ENCODE measurements at places on chromosomes 13 and 19.

DNA sequence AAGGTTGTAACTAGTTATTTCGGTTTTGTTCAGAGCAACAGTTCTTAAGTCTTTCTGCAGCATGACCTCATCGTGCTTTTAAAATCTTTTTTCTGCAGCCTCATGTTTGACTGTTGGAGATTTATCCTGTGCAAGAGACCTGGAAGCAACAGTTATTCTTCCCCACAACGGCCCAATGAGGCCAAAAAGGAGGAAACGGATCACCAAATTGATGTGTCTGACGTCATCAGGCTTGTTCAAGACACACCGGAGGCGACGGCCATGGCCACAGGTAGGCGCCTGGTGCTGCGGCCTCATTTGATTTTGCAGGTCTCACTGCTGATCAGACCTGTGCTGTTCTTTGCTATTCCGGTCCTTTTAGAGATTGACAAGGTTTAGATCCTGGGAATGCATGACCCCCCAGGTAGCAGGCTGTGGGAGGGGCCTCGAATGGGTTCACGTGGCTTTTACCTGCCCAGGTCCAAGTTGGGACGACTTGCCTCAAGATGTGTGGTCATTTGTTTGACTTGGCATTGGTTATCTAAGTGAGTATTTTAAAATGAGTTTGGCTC lies 66.8 kb upstream of the MCF2L start:
- no peak for DNase-seq

GRCh38 chr19:47309038-47309437 lies 623 bp upstream of the C5AR1 start:
- DNase-seq: no peak

- DNase-seq: no peak
These were observed 496 bp downstream of the ZNF574 start for GRCh38 chr19:42076380-42076944.

DNA sequence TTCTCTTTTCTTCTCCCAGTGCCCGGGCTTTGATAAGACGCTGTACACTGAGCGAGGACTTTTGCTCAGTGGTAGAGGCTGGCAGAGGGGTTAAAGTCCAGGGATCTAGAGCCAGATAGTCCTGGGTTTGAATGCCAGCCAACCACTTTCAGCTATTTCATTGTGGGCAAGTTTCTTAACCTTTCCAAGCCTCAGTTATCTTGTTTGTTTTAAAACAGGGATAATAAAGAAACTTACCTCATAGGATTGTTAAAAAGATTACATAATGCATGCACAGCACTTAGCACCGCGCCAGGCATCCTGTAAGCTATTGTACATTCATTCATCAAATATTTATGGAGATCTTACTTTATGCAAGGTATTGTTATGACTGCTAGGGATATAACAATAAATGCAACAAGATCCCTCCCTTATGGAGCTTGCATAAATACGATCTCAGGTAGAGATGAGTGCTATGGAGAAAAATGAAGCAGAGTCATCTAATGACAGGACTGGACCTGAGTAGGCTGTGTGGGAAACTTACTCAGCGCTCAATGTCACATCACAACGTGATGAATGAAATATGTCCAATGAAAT lies 70.8 kb downstream of the LNX2 start:
- DNase-seq: no peak

DNA sequence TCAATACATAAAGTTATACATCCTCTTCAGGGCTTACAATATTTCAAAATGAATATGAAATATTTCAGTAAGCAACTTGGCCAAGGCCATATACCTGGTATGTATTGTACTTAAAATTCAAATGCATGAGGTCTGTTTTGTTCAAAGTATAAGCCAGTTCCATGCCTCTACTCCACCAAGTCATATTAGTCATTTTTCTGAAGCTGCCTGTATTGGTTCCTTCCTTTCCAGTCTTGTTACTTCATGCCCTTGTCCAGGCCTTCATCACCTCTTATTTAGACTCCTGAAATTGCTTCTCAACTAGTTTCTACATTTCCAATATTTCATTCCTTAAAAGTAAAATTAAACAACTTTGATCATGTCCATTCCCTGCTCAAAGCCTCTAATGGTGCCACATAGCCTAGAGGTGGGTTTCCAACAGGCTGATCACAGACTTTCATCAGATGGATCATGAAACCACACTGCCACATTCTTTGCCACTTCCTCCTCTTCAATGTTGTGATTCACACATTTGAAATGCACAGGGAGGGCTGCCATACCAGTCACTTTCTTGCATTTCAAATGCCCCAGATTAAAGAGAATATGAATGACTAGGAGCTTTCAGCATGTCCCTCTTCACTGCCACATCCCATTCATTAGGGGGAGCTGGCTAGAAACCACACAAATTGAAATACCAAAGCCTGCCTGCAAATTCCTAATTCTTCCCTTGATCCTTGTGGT lies 424.1 kb upstream of the DACH1 start:
- no peak for DNase-seq

GRCh38 chr19:19543640-19544039 lies 5.6 kb downstream of the CILP2 start:
- no peak for DNase-seq

DNA sequence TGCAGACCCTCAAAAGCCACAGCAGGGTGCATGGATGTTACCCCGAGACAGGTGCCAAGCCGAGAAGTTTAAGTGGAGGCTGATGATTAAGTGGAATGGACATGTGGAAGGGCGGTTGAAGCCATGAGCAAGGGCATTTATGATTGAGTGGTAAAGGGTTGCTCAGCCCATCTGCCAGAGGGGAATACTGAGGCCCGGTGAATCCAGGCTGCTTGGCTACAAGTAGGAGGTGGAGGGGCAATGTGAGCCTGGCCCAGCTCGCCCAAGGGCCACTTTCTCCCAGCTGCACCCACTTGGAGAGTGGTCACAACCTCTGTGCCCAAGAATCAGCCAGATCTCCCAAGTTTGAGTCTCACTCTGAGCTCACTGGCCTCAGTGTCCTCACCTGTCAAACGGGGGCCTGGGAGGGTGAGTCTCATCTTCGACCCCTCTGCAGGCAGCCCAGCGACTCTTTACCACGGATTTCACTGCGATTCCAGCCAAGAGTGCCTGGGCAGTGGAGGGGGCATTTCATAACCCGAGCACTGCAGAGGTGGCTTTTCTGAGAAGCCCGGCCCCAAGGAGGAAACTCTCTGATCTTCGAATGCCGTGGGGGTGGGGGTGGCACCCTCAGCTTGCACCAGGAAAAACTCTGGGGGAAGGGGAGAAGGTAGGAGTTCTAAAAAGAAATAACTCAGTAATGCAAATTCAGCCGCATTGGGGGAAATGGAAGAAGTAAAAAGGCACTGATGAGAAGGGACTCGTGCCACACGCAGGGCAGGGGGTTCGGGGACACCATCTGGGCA lies 62.9 kb upstream of the KLF2 start:
- no peak for DNase-seq

DNA sequence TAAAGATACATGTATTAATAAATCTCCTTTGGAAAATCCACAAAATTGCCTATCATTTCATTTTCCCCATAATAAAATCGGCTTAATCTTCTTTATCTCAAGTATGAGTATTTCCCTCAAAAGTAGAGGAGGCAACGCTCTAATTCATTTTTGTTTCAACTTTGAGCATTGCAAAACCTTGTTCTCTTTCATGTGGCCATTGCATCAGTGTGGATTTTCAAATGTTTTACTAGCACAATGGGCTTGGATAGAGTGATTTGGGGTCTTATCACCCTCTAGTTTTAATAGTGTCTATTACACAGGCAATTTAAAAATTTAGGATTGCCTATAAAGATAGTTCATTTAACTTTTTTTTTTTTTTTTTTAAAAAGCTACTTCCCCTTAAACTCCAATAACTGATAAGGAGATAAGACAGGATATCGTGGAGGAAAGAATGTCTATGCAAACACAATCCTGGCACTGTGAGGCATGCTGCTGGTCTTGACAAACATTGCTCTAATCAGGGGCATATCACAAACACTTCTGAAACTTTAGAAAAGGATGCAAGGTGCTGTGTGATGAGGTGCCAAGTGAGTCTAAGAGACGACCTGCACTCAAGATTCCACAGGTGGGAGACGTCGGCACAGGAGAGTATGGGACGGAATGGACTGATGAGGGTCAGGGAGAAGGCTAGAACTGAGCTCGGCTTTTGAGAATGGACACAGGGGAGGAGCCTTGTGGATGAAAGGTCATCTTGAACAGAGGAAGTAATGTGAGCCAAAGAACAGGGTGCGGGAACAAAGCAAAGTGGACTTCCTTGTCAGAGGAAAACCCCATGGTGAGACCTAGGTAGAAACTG lies 199.7 kb downstream of the IRS2 start:
- DNase-seq: no peak

- DNase-seq: no peak
These were observed 40.6 kb upstream of the KLF12 start for GRCh38 chr13:74174810-74175209.

- DNase-seq: no peak
These were observed 10.0 kb downstream of the CAMSAP3 start for GRCh38 chr19:7605490-7606222.

- DNase-seq: no peak
These were observed 1.3 kb downstream of the GNA15 start for GRCh38 chr19:3137119-3137518.

GRCh38 chr19:6070207-6070681 lies 40.1 kb downstream of the RFX2 start:
- DNase-seq: no peak

- DNase-seq: no peak
These were observed 29.5 kb upstream of the ANKRD10 start for GRCh38 chr13:110944121-110944967.

DNA sequence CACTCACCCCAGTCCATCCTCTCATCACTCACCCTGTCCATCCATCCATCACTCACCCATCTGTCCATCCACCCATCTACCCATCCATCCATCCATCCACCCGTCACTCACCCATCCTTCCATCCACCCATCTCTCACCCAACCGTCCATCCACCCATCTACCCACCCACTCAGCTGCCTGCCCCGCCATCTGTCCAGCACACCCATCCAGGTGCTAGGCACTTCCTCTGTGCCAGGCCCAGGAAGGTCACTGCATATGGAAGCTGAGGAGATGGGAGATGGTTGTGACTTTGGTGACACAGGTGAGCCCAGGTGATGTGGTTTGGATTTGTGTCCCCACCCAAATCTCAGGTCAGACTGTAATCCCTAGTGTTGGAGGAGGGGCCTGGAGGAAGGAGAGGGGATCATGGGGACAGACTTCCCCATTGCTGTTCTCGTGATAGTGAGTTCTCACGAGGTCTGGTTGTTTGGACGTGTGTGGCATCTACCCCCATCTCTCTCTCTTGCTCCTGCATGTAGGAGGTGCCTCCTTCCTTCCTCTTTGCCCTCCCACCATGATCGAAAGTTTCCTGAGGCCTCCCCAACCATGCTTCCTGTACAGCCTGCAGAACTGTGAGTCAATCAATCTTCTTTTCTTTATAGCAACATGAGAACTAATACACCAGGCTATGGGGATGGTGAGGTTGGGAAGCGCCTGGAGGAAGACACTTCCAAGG lies 15.9 kb upstream of the C13orf46 start:
- no peak for DNase-seq

DNA sequence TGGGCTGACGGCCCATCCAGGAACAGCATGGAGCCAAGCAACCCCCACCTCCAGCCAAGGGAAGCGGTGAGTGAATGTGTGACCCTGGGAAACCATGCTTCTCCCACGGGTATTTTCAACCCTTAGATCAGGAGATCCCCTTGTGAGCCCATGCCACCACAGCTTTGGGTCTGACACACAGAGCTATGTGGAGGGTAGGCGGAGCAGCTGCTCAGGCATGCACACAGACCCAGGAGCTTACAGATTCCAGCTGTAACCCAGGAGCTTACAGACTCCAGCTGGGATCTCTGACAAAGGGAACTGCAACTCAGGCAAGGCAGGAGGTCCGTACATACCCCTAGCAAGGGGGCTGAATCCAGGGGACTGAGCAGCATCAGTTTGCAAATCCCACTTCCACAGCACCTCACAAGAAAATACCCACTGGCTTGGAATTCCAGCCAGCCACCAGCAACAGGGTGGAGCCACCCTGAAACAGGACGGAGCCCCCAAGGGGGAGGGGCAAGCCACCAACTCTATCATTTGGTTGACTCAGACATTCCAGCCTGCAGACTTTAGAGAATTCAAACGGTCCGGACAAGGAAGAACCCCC lies 40.8 kb upstream of the RFXAP start:
- no peak for DNase-seq

DNA sequence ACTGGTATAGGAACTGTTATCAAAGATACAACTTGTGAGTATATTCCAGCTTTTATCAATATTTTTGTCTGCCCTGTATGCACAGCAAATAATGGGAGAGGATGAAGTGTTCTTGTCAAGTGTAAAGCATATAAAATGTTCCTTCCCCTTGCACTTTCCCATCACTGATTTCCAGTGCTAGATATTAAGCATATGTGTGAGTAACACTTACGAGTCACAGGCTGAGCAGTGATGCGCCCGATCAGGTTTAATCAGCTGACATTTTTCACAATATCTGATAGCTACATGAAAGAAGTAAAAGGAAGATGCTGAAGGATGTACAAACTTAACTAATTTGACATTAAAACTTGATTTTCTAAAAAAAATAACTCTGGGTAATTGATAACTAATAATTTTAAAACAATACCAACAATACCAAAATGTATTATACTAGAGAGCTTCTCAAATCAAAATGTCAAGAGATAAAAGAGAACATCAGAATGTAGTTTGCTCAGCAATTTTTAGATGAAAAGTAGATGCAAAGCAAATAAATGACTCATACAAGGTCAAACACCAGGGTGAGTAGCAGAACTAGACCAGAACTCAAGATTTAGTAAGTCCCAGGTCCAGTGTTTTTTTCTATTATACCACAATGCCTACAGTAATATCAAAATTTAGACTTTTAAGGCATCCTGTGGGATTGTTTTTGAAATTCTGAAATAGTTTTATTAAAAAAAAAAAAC lies 56.4 kb downstream of the ZDHHC20 start:
- no peak for DNase-seq

- DNase-seq: no peak
These were observed 2772.2 kb downstream of the PCDH9 start for GRCh38 chr13:64457976-64458375.

- DNase-seq: no peak
These were observed 161.4 kb downstream of the EFNB2 start for GRCh38 chr13:106373989-106374572.

DNA sequence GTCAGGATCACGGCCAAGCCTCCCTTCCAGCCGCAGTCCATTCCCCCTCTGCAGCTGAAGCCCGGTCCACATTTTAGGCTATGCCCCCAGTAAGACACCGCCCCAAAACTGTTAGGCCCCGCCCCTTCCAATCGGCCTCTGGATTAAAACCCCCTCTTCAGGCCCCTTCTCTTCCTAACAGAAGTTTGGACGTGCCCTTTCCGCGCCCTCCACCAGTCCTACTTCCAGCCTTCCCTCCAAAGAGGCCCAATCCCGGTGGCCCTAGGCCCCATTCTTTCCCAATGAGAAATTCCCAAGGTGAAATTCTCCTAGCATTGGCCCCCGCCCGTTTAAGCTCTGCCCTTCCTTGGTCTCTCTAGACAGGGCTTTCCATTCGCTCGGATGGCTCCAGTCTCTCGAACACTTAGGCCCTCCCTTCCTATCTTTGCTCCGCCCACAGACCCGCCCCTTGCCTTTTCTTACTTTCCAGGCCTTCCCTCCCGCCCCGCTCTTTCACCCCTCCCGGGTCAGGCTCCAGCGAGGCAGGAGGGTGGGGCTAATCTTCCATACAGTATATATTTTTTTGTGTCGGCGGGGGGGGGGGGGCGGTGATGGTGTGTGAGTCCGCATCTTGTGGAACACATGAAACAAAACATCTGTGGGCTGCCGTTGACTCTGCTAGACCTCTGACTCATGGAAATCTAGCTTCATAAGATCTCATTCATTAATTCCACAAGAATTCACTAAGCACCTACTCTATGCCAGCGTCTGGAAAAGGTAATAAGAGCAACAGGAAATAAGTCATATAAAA lies 13.6 kb downstream of the LTBP4 start:
- no peak for DNase-seq

GRCh38 chr13:35714121-35714520 lies 237.6 kb upstream of the MAB21L1 start:
- DNase-seq: no peak

Data from Ammon's horn (tissue), 1 donor.